ENCODE measurements at places on chromosomes 1 and 21.
A peak's percentile ranks its signal among the peaks of the same experiment; 100 is the strongest.

- DNase-seq = no peak
Measured at GRCh38 chr1:111978695-111979094, 10.8 kb downstream of the KCND3 start.

- DNase-seq = no peak
Measured at GRCh38 chr1:53319296-53320101, 8.4 kb downstream of the LRP8 start.

DNA sequence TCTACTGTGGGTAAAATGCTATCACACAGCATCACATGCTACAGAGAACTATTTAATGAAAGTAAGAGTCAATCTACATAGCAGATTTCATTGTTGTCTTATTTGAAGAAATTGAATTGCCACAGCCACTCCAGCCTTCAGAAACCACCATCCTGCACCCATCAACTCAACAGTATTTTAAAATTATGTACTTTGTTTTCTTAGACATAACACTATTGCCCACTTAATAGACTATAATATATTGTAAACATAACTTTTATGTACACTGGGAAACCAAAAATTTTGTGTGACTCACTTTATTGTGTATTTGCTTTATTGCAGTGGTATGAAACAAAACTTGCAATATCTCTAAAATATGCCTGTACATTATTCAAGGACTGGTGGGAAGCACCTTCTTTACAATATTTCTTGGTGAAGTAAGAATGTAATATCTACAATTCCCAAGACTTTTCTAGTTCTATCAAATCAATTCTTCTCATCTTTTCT lies 133.0 kb downstream of the DUSP10 start:
- DNase-seq = no peak

GRCh38 chr1:48775831-48776392 lies 779 bp downstream of the BEND5 start:
- DNase-seq = peak; percentile 14

GRCh38 chr1:180633057-180634056 lies 1.5 kb downstream of the XPR1 start:
- no peak for DNase-seq

- DNase-seq = no peak
Measured at GRCh38 chr1:201307760-201308499, 24.6 kb downstream of the PKP1 start.

DNA sequence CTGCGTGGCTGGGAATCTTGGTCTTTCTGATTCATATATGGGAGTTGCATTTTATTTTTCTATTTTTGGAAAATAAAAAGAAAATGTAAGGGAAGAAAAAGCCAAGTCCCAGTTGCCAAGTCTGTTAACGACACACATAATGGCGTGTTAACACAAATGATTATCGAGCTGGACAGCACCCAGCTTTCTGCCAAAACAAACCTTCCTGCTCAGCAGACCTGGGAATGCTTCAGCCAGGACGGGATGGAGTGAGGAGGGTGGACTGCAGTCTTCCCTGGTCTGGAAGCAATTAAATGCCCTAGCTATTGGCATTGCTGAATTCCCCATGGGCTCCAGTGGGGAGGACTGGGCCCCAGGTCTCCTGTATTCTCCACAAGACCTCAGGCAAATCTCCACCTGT lies 184.2 kb upstream of the USP24 start:
- no peak for DNase-seq

GRCh38 chr1:222079566-222079965 lies 337.7 kb upstream of the DUSP10 start:
- DNase-seq = no peak

DNA sequence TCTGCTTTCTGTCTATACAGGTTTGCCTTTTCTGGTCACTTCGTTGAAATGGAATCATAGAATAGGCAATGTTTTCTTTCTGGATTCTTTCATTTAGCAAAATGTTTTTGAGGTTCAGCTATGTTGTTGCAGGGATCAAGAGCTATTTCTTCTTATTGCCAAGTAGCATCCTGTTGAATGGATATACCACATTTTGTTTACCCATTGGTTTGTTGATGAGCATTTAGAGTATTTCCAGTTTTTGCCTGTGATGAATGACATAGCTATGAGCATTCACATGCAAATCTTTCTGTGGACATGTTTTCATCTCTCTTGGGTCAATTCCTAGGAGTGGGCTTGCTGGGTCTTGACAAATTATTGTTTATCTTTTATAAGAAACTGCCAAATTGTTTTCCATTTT lies 115.5 kb downstream of the ACTL8 start:
- DNase-seq = no peak

GRCh38 chr1:117600966-117601365 lies 4.9 kb upstream of the TENT5C start:
- no peak for DNase-seq

DNA sequence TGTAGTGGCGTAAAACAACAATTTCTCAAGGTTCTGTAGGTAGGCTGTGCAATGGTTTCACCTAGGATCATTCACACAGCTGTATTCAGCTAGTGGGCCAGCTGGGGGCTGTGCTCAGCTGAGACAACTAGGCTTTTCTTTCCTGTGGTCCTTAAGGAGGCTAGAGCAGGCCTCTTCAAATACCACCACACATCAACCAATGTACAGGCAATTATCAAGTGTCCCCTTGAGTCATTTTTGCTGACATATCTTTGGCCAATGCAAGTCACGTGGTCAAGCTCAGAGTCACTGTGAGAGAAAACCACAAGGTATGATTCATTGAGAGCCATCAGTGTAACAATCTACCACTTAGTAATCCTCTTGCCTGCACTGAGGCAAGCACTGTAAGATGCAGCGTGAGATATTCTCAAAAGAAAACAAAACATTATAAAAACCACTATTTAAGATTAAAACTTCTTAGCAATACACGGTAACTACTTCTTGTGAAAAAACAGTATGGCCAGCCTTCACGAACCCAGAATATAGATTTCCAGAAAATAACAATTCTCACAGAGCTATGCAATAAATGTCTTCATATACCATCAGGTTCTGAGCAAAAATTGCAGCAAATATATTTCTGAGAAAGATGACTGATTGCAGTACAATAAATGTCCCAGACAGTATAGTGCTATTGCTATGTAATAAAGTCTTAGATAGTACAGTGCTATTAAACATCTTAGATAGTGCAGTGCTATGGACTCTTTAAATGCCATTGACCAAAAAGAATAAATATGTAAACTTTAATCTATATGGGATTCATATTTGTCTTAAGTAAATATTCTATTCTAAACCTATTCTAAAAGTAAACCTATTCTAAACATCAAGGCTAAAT lies 55.3 kb downstream of the NME7 start:
- peak; percentile 83 for DNase-seq

Data from KBM-7 (cell line).